ENCODE measurements at places on chromosomes 5 and 9. TPM values are rescaled to one million over a fixed set of nuclear protein-coding genes. Genes with fewer than 3 reads are reported as not detected.

Gene LHX3
- not detected for total RNA-seq

Gene SPINK1
- not detected for total RNA-seq

Gene WDR38
- total RNA-seq: not detected

Gene KLHL3
- 2.9 TPM for total RNA-seq

Gene COL5A1
- 254 TPM for total RNA-seq

Gene MCIDAS
- total RNA-seq: not detected

Gene MEIKIN
- not detected for total RNA-seq

Gene NUDT12
- total RNA-seq: 16.6 TPM

Gene SLC27A6
- total RNA-seq: not detected

Gene IFNA13
- total RNA-seq: not detected

Gene RRAGA
- total RNA-seq: 103 TPM

Gene LCN10
- total RNA-seq: not detected

Gene DND1
- not detected for total RNA-seq

Gene MEF2C
- 31.3 TPM for total RNA-seq

Gene LVRN
- total RNA-seq: under 0.01 TPM

Gene MLANA
- total RNA-seq: not detected

Gene HNRNPA0
- 8.2 TPM for total RNA-seq

Gene TAS2R1
- 0.28 TPM for total RNA-seq

Gene IFNA17
- not detected for total RNA-seq

Gene ALDH1A1
- 5.1 TPM for total RNA-seq

Gene ACOT12
- under 0.01 TPM for total RNA-seq

Gene DMRT2
- not detected for total RNA-seq

Gene NUTM2G
- not detected for total RNA-seq

Gene EPB41L4A
- 1.5 TPM for total RNA-seq

Gene RICTOR
- 25.9 TPM for total RNA-seq
